ENCODE measurements at places on chromosomes 2 and 18.

GRCh38 chr2:198546122-198546521 is 741.7 kb downstream of the PLCL1 start:
- DNase-seq: no peak

- DNase-seq: no peak
These were observed 196.6 kb upstream of the CELF4 start for GRCh38 chr18:37762076-37762621.

GRCh38 chr2:154551649-154552048 is 146.8 kb upstream of the KCNJ3 start:
- no peak for DNase-seq

- no peak for DNase-seq
These were observed 267.8 kb upstream of the NCKAP5 start for GRCh38 chr2:133835821-133836619.

DNA sequence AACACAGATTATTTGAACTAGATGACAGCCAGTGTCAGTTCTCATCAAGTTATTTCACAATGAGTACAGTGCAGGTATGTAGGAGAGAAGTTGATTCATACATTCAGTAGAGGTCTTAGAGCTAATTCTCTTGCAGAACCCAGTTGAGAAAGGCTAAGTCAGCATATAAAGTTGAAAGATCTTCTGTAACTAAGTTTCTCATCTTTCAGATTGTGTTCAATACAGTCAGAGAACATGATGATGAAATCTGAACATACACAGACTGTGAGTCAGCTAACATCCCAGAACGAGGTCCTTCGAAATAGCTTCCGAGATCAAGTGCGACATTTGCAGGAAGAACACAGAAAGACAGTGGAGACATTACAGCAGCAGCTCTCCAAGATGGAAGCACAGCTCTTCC is 41.9 kb upstream of the LIMS1 start:
- DNase-seq: no peak

- no peak for DNase-seq
These were observed 117.0 kb downstream of the FTCDNL1 start for GRCh38 chr2:199734011-199734410.

DNA sequence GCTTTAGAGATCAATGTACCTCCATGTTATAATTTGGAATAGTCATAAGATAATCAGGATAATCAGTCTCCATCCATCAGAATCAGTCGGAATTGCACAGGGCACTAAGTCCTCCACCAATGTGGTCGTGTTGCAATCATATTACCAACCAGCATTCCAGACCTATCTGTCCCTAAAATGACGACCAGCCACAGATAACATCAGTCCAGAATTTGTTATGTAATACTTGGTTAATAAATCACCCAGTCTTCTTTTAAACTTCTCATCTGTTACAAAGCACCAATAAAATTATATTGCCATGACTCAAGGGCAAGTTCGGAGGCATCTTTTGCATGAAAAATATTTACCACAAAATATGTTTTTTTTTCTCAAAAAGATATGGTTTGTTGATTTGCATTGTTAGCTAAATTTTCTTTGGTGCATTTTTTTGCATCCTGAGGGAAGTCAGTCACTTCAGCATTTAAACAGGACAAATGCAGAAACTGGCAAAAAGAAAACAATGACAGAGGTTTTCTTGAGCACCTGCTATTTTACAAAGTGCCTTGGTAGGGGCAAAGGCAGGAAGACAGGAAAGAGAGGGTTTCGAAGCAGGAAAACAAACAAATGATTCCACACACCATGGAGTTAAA is 29.3 kb downstream of the PIEZO2 start:
- DNase-seq: no peak

DNA sequence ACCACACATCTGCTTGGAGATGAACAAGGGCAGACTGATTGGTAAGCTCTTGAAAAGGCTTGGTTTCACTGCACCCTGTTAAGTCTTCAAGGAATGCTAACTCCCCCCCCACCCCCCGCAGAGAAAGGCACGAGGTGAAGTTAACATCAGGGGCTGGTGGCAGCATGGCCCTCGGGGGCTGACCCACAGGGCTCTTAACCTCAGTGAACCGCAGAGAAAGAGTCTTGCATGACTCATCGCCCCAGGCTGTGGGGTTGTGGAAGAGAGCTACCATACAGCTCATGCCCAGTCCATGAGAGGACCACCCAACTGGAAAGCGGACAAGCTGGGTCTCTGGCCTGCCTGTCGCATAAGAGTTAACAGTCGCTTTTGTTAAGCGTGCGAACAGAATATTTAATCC is 10.6 kb upstream of the CEP68 start:
- no peak for DNase-seq

DNA sequence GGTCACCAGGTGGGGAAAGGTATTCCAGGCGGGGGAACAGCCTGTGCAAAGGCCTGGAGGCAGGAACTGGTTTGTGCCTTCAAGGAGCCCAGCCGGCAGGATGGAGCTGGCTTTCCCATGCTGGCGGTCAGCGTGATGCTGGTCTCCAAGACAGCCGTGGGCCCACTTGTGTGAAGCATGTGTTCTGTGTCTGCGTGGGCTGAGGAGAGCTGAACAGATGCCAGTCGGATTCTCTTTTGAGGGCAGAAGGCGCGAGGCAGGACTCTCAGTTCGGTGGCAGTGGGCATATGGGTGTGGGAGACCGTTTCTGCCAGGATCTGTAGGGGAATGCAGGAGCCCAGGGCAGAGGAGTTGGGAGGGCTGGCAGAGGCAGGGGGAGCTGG is 191.6 kb downstream of the TWIST2 start:
- DNase-seq: no peak

DNA sequence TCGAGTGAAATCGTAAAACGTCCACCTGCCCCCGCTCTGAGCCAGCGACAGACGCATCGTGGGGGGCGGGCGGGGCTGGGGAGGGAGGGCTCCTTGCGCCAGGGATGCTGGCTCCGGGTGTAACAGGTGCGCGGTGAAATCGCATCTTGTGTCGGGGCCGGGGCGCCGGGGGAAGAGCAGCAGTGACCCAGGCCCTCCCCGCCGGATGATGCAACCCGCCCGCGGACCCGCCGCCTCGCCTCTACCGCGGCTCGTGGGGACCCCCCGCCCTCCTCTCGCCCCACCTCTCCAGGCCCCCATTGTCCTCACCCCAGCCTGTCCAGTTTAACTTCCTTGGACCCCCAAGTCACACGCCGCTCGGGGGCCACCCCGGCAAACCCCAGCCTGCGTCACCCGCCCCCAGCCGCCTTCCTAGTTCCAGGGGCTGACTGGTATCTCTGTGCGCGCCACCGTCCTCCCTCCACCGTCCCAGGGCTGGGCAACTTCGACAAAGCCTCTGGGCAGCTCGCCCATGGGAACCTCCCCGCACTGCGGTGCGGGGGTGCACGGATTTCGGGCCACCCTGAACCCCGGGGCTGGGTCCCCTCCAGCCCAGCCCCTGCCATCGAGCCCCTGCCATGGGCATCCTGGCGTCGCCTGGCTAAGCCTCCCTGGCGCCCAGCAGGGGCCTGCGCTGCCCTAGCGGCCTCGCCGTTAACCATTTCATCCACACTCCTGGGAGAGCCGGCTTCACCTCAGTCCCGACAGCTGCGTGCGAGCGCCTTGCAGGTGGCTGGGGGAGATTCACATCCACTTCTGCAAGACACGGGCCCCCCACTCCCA is 799 bp upstream of the KIF1A start:
- no peak for DNase-seq

- no peak for DNase-seq
These were observed 319.8 kb downstream of the RND3 start for GRCh38 chr2:150167711-150168110.

- no peak for DNase-seq
These were observed 54.1 kb upstream of the MEX3C start for GRCh38 chr18:51251625-51252024.

Data from T-helper 2 cell (primary cell).